ENCODE measurements at places on chromosomes 3 and 15.
A peak's percentile ranks its signal among the peaks of the same experiment; 100 is the strongest.

GRCh38 chr15:70054884-70055387 is 42.8 kb downstream of the TLE3 start:
- no peak for DNase-seq

- DNase-seq, result no peak
These were observed 33.4 kb upstream of the KBTBD12 start for GRCh38 chr3:127881586-127881985.

DNA sequence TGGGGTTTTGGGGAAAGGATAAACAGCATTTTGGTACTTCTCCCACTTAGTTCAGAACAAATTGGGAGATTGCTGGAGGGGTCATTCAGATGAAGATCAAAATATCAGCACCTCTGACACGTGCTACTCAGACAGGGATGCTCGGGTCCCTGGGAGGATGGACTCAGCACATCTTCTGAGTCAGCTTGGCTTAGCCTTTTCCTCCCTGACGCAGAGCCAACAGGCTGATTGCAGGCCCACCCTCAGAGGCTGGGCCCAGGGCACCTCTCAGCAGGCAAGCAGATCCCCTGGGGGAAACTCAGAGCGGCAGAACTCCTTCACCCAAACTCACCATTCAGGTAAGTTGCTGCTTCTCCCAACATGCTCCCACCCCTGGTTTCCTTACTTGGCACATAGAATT is 304.9 kb downstream of the TLE3 start:
- DNase-seq, result no peak

DNA sequence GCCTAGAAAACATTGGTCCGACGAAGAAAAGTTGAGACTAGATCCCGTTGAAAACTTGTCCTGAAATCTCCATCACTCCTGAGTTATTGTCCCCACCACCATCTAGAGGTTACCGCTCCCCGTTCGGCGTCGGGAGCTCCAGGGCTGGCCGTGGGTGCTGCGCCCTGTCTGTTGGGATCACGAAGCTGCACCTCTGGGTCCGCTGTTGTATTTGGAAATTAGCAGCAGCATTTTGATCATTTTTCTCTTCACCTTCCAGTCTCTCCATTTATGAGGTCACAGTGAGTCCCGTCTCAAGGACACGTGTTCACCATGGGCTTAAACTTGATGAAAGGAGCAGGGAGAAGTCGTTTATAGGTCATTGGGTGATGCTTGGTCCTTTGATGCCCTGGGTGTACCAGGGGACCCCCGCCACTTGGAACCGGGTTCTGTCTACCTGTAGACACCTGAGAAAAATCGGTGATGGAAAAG is 565 bp downstream of the MANF start:
- no peak for DNase-seq

GRCh38 chr3:85821130-85821756 is 862.5 kb downstream of the CADM2 start:
- peak; percentile 9 for DNase-seq

DNA sequence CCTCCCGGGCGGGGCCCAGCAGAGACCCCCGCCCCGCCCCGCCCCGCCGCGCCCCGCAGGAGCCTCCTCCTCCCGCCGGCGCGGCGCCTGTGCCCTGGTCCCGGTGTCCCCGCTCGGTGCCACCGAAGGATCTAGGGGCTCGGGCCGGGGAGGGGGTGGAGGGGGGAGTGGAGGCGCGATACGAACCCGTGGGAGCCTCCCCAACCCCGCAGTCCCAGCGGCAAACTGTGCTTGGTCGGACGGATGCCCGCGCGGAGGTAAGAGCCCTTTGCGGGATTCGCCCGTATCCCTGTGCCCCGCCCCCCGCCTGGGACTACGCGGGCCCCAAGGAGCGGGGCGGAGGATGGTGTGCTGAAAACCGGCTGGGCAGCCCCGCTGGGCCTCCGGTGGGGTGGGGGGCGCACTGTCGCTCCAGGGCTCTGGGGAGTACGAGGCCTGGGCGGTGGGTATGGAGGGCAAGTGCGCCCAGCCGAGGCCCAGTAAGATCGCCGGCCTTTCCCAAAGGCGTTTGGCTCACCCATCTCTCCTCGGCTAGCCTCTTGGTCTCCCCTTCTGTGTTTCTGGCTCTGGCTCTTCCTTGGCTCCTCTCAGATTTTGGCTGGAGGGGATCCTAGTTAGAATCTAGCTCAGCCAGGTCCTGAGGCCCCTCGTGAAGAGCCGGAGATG is 65.6 kb upstream of the POLG start:
- DNase-seq, result no peak

- no peak for DNase-seq
These were observed 44.7 kb downstream of the RORA start for GRCh38 chr15:61184431-61184830.

- DNase-seq, result no peak
These were observed 65.8 kb downstream of the TPRG1 start for GRCh38 chr3:189237526-189237925.
